ENCODE measurements at places on chromosomes 13 and 19. TPM values are rescaled to one million over a fixed set of nuclear protein-coding genes. Genes with fewer than 3 reads are reported as not detected.

ERFL gene
- total RNA-seq, result 1.3 TPM

FFAR2 gene
- total RNA-seq, result not detected

- H3K27me3 ChIP-seq, result no peaks in the 10 kb centered on the region
- H3K36me3 ChIP-seq, result no peaks in the 10 kb centered on the region
- no peak overlapping the region for H3K4me3 ChIP-seq
- no peak for DNase-seq
- no peak overlapping the region for H3K27ac ChIP-seq
- H3K4me1 ChIP-seq, result no peaks in the 10 kb centered on the region
Measured at GRCh38 chr13:30873499-30873898, 32.6 kb upstream of the MEDAG start.

AP1M2 gene
- not detected for total RNA-seq

GRCh38 chr19:51664997-51665396, 18.4 kb upstream of the SIGLEC14 start:
- no peak overlapping the region for H3K4me3 ChIP-seq
- H3K36me3 ChIP-seq, result no peaks in the 10 kb centered on the region

ONECUT3 gene
- total RNA-seq, result not detected

- no peak for DNase-seq
- H3K4me1 ChIP-seq, result no peaks in the 10 kb centered on the region
- H3K27ac ChIP-seq, result no peak overlapping the region
- H3K27me3 ChIP-seq, result no peaks in the 10 kb centered on the region
Measured at GRCh38 chr19:4555657-4556561, 3.6 kb downstream of the SEMA6B start.
